ENCODE measurements at places on chromosomes 1 and 21. TPM values are rescaled to one million over a fixed set of nuclear protein-coding genes. Genes with fewer than 3 reads are reported as not detected.

- no peak for DNase-seq
These were observed 78.4 kb upstream of the DIRAS3 start for GRCh38 chr1:68128820-68129219.

- DNase-seq, result peak; percentile 15
These were observed 98.2 kb upstream of the ARTN start for GRCh38 chr1:43835082-43836021.

GRCh38 chr1:151406176-151406575, 6.8 kb downstream of the PSMB4 start:
- no peak for DNase-seq

DNA sequence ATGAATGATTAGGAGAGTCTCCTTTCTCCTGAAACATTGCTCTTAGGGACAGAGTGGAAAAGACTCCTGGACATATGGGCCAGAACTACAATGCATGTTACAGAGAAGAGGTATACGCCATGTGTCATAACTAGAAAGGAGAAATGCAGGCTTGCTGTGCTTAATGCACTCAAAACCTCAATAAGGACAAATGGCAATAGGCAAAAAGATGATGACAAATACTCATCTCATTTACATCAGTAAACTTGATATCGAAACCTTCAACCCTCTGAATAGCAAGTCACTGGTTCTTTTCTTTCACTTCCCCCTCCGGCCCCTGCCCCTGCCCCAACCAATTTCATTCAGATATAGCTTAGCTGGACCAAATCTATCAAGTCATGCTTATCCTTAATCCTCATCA, 1.9 kb upstream of the GPR88 start:
- peak; percentile 17 for DNase-seq

DNA sequence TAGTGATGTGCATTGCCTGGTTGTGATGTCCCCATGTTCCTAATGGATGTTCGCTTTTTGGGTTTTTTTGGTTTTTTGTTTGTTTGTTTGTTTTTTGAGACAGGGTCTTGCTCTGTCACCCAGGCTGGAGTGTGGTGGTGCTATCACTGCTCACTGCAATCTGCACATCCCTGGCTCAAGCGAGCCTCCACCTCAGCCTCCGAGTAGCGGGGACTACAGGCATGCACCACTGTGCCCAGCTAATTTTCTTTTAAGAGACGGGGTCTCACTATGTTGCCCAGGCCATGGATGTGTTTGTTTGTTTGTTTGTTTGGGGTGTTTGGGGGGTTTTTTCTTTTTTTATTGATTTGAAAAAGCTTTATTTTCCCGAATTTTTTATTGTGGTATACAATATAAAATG, 2.1 kb downstream of the COL6A2 start:
- no peak for DNase-seq

The FABP3 gene
- polyA plus RNA-seq, result not detected

The OTUD7B gene
- polyA plus RNA-seq, result 0.25 TPM

The CCSAP gene
- polyA plus RNA-seq, result 7.7 TPM
